CD8-positive, alpha-beta memory T cell (primary cell): ENCODE measurements at places on chromosomes 1 and 21.

GRCh38 chr1:30741239-30741894 lies 16.2 kb downstream of the LAPTM5 start:
- no peak for DNase-seq

DNA sequence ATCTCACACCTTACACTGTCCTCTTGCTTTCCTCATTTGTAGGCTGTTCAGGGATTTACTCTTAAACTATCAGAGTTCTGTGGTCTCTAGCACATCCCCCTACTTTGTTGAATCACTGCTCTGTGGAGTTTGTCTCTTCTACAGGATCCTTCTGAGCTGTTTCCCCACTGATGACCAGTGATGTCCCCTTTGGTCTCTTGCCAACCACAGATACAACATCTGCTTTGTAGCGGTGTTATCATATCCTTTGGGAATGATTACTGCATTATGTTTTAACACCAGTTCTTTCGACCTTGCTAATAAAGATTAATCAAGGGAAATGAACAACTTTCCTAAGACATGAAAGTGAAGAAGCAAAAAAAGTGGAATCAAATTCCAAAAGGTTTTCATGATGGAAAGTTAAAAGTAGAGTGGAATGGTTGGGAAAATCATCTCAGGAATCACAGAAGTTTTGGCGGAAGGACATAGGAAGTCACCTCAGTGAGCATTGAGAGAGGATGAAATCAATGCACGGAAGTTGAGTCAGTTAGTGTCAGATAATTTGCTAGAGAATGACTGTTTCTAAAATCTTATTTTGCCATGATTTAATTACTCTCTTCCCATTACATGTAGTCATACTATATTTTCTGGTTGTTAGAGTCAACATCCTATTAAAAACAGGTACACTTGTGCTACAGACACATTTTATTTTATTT lies 11.2 kb downstream of the OR10K2 start:
- DNase-seq: no peak

DNA sequence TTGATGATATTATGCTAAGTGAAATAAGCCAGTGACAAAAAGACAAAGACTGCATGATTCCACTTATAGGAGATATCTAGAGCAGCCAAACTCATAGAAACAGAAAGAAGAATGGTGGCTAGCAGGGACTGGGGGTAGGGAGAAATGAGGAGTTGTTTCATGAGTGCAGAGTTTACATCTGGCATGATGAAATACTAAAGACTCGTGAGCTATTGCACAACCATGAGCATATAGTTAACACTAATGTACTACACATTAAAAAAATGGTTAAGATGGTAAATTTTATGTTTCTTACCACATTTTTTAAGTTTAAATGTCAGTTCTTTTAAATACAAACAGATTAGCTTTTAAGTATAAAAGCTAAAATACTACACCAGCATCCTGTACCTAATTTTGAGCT lies 57.8 kb downstream of the ESRRG start:
- no peak for DNase-seq

GRCh38 chr1:228271701-228272251 lies 63.9 kb downstream of the OBSCN start:
- no peak for DNase-seq

- no peak for DNase-seq
Observed at GRCh38 chr1:52007215-52008002, 16.9 kb upstream of the RAB3B start.

DNA sequence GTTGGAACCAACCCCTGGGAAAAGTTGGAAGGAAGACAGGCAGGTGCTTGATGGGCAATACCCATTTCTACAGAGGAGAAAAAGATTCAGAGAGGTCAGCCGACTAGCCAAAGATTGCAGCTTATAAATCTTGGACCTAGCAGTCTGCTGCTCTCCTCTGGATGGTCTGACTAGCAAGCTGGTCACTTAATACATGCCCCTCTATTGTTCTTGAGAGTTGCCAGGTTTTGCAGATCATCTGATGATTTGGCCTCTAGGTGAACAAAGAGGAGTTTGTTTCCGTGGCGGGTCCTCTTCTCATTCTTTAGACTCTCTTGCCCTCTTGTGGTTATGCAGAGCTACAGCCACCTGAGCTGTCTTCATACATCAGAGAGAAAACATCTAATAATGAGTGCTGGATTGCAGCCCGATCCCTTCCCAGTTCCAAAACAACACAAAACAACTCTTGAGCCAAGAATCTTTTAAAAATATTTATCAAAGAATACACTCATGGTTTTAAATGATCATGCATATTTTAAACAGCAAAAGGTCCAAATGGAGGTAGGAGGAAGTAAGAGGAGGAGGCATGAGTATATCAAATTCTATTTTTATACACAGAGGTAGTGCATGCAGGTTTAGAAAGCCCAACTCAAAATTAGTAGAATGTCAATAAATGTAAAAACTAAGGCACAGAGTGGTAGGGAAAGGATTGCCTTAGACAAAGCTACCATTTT lies 115.7 kb downstream of the SLC30A10 start:
- DNase-seq: no peak

- no peak for DNase-seq
Observed at GRCh38 chr1:12548973-12549459, 69.0 kb downstream of the DHRS3 start.

- DNase-seq: no peak
Observed at GRCh38 chr1:228297822-228298221, 90.0 kb downstream of the OBSCN start.

DNA sequence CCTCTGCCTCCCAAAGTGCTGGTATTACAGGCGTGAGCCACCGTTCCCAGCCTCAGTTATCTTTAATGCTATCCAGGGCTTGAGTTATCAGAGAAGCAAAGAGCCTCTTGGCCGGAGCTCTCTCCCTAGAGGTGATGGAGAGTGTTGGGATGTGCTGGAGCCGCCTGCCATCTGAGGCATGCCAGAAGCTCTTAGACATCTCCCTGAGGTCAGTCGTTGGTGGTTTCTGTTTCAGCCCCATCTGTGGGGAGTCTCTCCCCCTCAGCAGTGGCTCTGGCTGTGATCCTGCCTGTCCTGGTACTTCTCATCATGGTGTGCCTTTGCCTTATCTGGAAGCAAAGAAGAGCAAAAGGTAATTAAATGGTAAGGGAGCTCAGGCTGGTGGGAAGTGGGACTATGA lies 11.6 kb upstream of the ZNF691 start:
- no peak for DNase-seq
